ENCODE measurements at places on chromosomes 5 and 9.
A peak's percentile ranks its signal among the peaks of the same experiment; 100 is the strongest.

DNA sequence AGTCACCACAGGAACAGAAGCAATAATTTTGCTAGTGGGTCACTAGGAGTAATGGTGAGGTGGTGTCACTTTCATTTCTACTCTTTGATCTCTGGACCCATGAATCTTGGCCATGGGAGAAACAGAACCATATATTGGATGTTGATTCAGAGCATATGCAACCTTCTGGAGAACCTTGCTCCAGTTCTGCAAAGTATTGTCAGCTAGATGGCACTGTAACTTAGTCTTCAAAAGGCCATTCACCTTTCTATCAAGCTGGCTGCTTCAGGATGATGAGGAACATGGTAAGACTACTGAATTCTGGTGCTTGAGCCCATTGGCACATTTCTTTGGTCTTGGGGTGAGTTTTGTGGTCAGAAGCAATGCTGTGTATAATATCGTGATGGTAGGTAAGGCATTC, 129.1 kb upstream of the FBN2 start:
- DNase-seq, result no peak
- no peaks in the 10 kb centered on the region for H3K36me3 ChIP-seq
- H3K4me3 ChIP-seq, result no peak overlapping the region

DNA sequence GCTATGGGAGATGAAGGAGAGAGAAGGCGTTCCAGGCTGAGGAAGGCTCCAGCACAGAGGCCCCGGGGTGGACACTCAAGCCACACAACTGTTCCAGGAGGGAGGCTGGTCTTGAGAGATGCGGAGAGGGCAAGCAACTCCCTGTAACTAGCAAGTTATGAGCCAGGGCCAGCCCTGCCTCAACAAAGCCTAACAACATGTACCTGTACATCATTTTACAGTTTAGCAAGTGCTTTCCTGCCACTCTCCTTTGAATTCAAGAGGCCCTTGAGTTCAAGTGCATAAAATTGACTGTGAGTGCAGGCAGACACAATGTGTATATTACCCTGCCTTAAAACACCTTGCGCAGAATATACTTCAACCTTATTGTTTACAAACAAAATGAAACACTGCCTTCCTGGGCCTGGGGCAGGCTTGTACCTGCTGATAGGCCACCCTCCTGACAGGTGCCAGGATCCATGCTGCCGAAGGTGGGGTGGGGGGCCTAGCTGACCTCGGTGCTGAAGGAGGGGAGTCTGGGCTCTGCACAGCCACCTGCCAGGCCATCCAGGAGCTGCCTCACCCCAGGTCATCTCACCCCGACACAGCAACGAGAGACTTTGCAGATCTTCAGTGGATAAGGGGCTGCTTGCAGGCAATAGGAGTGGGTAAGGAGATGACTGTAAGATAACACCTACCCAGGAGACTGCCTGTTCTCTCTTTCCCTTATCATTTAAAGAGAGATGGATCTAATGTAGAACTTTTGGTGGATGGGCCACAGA, 80.0 kb downstream of the PPARGC1B start:
- DNase-seq, result no peak
- H3K4me1 ChIP-seq, result peaks cover 17% of the 10 kb centered on the region
- H3K27ac ChIP-seq, result no peak overlapping the region
- no peaks in the 10 kb centered on the region for H3K36me3 ChIP-seq
- no peaks in the 10 kb centered on the region for H3K27me3 ChIP-seq
- no peak overlapping the region for H3K4me3 ChIP-seq

- no peaks in the 10 kb centered on the region for H3K36me3 ChIP-seq
- no peaks in the 10 kb centered on the region for H3K4me1 ChIP-seq
- H3K27ac ChIP-seq, result no peak overlapping the region
- no peak overlapping the region for H3K4me3 ChIP-seq
These were observed 92.3 kb upstream of the PTGER4 start for GRCh38 chr5:40587376-40587775.

GRCh38 chr5:132488590-132488989, 2.0 kb downstream of the IRF1 start:
- H3K4me1 ChIP-seq, result peaks cover 60% of the 10 kb centered on the region
- no peak for DNase-seq
- H3K4me3 ChIP-seq, result peak overlapping the region; percentile 91
- H3K27ac ChIP-seq, result peak overlapping the region; percentile 95

DNA sequence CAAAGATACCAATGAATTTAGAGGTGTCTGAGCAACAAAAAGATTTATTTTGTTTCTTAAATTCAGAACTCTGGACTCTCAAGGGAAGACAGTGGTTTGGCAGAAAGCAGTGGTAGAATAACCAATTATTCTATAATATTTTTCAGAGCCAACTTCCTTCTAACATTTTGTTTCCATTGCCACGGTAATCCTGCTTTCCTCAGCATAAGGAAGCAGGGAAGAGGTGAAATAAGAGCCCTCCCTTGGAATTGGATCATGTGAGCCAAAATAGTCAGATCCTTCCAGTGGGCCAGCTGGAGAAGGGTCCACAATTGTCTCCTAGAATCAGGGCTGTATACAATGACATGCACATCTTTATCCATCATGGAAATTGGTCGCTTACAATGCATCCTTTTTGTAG, 130.0 kb upstream of the MAP1B start:
- no peaks in the 10 kb centered on the region for H3K4me1 ChIP-seq
- peaks cover 4% of the 10 kb centered on the region for H3K27me3 ChIP-seq
- no peak overlapping the region for H3K27ac ChIP-seq
- H3K4me3 ChIP-seq, result no peak overlapping the region
- no peak for DNase-seq

GRCh38 chr5:178895615-178896571, at the start of gene ZFP2:
TSS of gene ZFP2 (plus strand) at chr5:178895913. CDS start at chr5:178931314, 35,401 bp downstream.
- peak within 1 kb of the TSS; percentile 62 for H3K4me3 ChIP-seq
- H3K27me3 ChIP-seq, result no peaks in the 10 kb centered on the region
- peak within 1 kb of the TSS; percentile 34 for H3K27ac ChIP-seq
- no peaks in the 10 kb centered on the region for H3K4me1 ChIP-seq
- peaks cover 3% of the 10 kb centered on the region for H3K36me3 ChIP-seq

DNA sequence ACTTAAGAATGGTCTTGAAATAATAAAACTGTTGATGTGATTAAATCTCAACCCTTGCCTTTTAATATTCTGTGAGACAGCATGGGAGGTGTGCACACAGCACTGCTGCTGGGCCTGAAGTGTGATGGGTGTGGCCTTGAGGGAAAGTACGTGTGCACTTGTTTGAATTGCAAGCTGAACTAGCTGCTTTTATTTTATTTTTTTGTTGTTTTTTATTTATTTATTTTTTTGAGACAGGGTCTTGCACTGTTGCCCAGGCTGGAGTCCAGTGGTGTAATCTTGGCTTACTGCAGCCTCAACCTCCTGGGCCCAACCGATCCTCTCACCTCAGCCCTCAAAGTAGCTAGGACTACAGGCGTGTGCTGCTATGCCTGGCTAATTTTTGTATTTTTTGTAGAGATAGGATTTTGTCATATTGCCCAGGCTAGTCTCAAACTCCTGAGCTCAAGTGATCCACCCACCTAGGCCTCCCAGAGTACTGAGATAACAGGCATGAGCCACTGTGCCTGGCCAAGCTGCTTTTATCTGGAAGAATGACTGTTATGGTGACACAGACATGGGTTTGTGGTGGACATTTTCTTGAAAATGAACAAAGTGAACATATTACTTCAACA, 58.9 kb downstream of the GPR107 start:
- H3K27me3 ChIP-seq, result no peaks in the 10 kb centered on the region
- H3K27ac ChIP-seq, result no peak overlapping the region
- H3K4me1 ChIP-seq, result no peaks in the 10 kb centered on the region
- peaks cover 50% of the 10 kb centered on the region for H3K36me3 ChIP-seq
- no peak for DNase-seq

GRCh38 chr5:52794519-52794918, 6.8 kb downstream of the ITGA1 start:
- no peaks in the 10 kb centered on the region for H3K4me1 ChIP-seq
- no peaks in the 10 kb centered on the region for H3K36me3 ChIP-seq
- DNase-seq, result no peak

DNA sequence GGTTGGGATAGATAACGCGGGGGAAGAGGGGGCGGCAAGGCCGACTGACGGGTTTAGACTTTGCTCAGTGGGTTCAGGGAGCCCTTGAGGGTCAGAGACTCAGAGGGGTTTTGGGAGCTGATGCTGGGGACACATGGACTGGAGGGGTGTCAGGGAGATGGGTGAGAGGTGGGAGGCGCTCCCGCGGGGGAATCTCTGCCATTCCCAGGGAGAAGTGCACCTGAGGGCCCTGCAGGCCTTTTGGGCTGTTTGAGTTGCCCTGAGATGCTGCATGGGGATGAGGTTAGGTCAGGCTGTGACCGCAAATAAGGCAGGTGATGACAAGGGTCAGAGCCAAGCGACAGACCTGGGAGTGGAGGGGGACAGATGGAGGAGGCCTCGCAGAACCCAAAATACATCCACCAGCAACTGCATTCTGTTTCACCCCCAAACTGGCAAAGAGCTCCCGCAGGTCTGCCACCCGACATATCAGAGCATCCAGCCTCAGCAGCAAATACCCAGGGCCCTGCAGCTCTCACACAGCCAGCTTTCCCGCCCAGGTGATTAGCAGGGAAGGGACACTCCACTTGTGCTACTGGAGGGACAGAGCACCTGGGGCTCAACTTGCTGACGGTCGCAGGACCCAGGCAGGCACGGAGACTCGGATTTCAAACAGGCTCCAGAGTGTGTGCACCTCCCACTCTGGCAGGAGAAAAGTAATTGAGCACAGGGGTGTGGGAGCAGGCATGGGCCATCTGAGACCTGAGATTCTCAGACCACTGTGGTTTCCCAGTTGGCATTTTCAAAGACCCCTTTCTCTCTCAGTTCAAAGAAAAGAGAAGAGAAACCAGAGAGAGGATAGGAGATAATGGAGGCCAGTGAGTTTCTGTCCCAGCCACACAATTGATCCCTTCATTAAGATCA, 26.4 kb downstream of the TMOD1 start:
- H3K4me3 ChIP-seq, result no peak overlapping the region
- no peaks in the 10 kb centered on the region for H3K36me3 ChIP-seq
- no peak for DNase-seq
- no peaks in the 10 kb centered on the region for H3K27me3 ChIP-seq

DNA sequence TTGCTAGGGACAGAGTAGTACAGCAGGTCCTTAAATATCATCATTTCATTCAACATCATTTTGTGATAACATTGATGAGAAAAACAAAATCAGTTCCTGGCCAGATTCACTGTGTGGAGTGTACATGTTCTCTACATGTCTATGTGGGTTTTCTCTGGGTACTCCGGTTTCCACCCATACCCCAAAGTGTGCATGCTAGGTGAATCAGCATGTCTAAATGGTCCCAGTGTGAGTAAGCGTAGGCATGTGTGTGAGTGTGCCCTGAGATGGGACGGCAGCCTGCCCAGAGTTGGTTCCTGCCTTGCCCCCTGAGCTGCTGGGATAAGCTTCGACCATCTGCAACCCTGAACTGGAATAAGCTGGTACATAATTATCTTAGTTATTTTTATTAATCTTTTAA, 16.5 kb upstream of the GLIS3 start:
- no peaks in the 10 kb centered on the region for H3K27me3 ChIP-seq
- no peak overlapping the region for H3K27ac ChIP-seq
- no peaks in the 10 kb centered on the region for H3K4me1 ChIP-seq
- H3K4me3 ChIP-seq, result no peak overlapping the region
- no peaks in the 10 kb centered on the region for H3K36me3 ChIP-seq

- no peak for DNase-seq
- H3K4me3 ChIP-seq, result no peak overlapping the region
- no peaks in the 10 kb centered on the region for H3K4me1 ChIP-seq
- H3K27me3 ChIP-seq, result no peaks in the 10 kb centered on the region
- H3K27ac ChIP-seq, result no peak overlapping the region
These were observed 103.9 kb downstream of the ST8SIA4 start for GRCh38 chr5:100799166-100799565.

DNA sequence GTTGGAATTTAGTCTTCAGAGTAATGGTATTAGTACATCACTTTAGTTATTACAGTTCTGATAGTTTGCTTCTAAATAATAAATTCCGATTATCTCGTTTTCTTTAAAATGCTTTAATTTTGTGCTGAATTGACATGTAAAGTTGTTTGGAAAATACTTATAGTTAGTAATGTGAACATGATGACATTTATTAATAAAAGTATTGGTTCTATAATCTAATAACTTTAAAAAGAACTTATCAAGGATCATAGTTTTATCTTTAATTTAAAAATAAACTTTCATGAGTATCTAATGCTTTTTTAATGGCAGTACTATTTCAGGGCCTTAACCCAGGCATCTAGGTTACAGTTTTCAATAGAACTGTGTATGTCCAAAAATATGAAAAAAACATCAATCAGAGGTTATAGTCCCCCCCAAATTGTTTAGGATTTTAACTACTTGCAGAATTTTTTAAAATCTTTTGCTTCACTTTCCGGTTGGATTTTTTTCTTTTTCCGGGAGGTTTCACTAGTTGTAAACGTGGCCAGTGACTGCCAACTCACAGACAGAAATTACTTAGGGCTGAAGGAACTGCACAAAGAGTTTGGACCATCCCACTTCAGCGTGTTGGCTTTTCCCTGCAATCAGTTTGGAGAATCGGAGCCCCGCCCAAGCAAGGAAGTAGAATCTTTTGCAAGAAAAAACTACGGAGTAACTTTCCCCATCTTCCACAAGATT, 680 bp downstream of the GPX8 start:
- H3K36me3 ChIP-seq, result no peaks in the 10 kb centered on the region
- H3K27ac ChIP-seq, result no peak overlapping the region
- no peaks in the 10 kb centered on the region for H3K27me3 ChIP-seq
- H3K4me1 ChIP-seq, result peaks cover 2% of the 10 kb centered on the region
- H3K4me3 ChIP-seq, result no peak overlapping the region
